ENCODE measurements at places on chromosomes 13 and 19. TPM values are rescaled to one million over a fixed set of nuclear protein-coding genes. Genes with fewer than 3 reads are reported as not detected.

DNA sequence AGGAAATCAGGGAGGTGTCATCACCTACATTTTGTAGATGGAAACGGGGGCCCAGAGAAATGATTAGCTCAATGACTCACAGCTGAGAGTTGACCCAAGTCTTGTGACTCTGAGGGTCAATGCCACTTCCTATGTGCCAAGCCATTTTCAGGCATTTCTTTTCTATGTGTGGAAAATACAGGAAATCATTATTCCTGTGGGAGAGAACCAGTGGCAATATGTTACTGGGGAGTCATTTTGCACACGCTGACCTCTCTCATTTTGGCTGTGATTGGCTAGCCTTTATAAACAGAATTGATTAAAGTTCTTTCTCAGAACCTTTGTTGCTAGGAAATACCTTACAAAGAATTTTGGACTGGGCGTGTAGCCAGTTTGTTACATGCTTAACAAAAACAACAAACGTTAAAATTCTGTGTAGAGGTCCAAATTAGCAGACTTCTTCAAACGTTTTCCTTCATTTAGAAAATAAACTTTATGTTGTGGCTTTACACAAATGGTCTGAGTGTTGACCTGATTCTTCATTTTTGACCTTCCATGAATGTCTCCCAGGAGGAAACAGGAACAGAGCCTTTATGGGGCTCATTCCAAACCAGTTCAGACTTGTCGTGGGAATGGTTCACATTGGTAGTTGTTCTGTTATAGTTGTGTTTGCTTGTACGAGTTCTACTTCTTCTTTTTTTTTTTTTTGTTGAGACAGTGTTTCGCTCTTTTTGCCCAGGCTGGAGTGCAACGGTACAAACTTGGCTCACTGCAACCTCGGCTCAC, 11.4 kb downstream of the PCCA start:
- H3K4me1 ChIP-seq, result no peaks in the 10 kb centered on the region
- H3K4me3 ChIP-seq, result no peak overlapping the region
- no peak overlapping the region for H3K27ac ChIP-seq
- H3K27me3 ChIP-seq, result no peaks in the 10 kb centered on the region
- H3K36me3 ChIP-seq, result peaks cover 9% of the 10 kb centered on the region

GRCh38 chr13:92806215-92806614, 420.4 kb upstream of the GPC6 start:
- no peak overlapping the region for H3K27ac ChIP-seq
- H3K36me3 ChIP-seq, result no peaks in the 10 kb centered on the region
- no peaks in the 10 kb centered on the region for H3K27me3 ChIP-seq
- no peak overlapping the region for H3K4me3 ChIP-seq
- peak; percentile 29 for DNase-seq
- H3K4me1 ChIP-seq, result no peaks in the 10 kb centered on the region

DNA sequence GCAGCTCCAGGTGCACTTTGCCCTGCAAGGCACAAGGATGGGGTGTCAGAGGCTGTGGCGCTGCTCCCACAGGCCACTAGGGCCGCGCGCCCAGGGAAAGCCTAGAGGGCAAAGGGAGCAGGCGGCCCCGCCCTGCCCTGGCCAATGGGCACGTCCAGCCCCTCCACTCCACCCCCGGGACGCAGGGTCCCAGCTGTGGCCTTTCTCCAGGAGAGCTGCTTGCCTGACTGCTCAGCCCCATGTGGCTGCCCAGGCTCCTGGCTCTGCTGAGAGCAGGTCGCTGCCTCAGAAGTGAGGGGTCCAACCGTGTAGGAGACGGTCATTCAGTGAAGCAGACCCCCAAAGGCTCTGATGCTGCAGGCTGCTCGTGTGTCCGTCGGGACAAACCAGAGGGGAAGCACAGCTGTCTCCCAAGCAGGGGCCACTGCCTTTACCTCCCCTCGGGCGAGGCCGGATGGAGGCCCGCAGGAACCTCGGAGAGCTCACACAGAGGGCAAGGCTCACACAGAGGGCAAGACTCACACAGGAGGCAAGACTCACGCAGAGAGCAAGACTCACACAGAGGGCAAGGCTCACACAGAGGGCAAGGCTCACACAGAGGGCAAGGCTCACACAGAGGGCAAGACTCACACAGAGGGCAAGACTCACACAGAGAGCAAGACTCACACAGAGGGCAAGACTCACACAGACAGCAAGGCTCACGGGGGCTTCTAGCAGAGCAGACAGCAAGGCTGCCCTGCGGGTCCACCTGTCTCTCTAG, 56.2 kb upstream of the C13orf46 start:
- no peak overlapping the region for H3K27ac ChIP-seq
- H3K4me3 ChIP-seq, result no peak overlapping the region
- H3K36me3 ChIP-seq, result peaks cover 35% of the 10 kb centered on the region
- no peaks in the 10 kb centered on the region for H3K27me3 ChIP-seq

- H3K27ac ChIP-seq, result no peak overlapping the region
- no peak for DNase-seq
- H3K27me3 ChIP-seq, result peaks cover 2% of the 10 kb centered on the region
Observed at GRCh38 chr13:42334329-42334706, 62.4 kb downstream of the AKAP11 start.

DNA sequence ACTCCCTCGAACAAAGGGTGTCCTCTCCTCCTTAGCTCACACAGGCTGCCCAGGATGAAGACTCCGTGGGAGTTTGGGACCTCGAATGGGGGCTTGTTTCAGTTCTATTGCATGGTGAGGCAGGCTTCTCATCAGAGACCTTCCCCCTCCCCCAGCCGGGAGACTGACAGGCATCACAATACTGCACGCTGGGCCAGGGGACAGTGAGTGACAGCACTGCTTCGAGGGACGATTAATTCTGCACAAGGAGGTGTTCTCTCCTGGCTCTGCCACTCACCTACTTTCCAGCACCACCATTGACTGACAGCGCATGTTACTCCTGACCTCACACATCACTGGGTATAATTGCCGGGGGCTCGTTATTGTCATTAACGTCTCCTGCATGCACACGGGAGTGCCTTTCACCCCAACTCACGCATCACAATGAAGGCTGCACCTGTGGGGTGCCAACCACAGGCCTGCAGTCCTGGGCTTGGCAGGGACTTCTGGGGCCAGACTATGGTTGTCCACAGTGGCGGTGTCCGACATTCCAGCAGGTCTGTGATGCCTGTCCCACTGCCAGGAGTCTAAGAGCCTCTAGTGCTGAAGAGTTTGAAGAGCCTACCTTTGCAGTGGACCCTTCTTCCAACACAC, 412.2 kb upstream of the TSHZ3 start:
- H3K4me3 ChIP-seq, result no peak overlapping the region
- no peaks in the 10 kb centered on the region for H3K27me3 ChIP-seq
- no peak overlapping the region for H3K27ac ChIP-seq
- H3K4me1 ChIP-seq, result no peaks in the 10 kb centered on the region

Gene ZNF568
- 29.8 TPM for total RNA-seq

Gene PSG6
- 0.53 TPM for total RNA-seq

Gene CEBPA
- total RNA-seq, result 7.4 TPM

Gene CGB2
- total RNA-seq, result not detected
